Muscle of back (tissue), 13 donors: ENCODE measurements at places on chromosomes 7 and 10. TPM values are rescaled to one million over a fixed set of nuclear protein-coding genes. Genes with fewer than 3 reads are reported as not detected.
A peak's percentile ranks its signal among the peaks of the same experiment; 100 is the strongest.

Gene CAV2
- 55.9 TPM for polyA plus RNA-seq

- DNase-seq = peak; percentile 40
Measured at GRCh38 chr10:82313401-82313800, 438.4 kb downstream of the NRG3 start.

GRCh38 chr10:116470768-116471415 is 43.2 kb downstream of the PNLIPRP3 start:
- DNase-seq = no peak

DNA sequence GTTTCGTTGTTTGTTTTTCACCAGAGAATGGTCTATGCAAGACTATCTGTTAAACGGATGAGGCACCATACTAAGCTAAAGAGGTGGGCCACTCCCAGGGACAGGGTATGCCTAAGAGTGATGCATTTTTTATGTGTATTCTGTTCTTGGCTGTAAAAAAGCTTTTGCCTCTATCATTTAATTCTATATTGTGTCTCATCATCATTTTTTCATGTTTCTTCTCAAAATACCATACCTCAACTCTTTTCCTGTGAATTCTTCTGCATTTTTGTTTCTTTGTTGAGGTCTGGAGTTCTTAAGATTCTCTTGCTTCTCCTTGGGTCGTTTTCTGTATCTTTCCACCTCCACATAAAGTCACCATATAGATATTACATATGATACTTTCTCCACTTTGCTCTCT is 357.4 kb downstream of the GPR158 start:
- DNase-seq = no peak

Gene IGF2BP3
- polyA plus RNA-seq = 35.9 TPM

- no peak for DNase-seq
Measured at GRCh38 chr10:132019366-132019765, 37.6 kb upstream of the BNIP3 start.

Gene LOXL4
- 8.6 TPM for polyA plus RNA-seq

- no peak for DNase-seq
Measured at GRCh38 chr7:8373851-8374250, 59.6 kb upstream of the NXPH1 start.

DNA sequence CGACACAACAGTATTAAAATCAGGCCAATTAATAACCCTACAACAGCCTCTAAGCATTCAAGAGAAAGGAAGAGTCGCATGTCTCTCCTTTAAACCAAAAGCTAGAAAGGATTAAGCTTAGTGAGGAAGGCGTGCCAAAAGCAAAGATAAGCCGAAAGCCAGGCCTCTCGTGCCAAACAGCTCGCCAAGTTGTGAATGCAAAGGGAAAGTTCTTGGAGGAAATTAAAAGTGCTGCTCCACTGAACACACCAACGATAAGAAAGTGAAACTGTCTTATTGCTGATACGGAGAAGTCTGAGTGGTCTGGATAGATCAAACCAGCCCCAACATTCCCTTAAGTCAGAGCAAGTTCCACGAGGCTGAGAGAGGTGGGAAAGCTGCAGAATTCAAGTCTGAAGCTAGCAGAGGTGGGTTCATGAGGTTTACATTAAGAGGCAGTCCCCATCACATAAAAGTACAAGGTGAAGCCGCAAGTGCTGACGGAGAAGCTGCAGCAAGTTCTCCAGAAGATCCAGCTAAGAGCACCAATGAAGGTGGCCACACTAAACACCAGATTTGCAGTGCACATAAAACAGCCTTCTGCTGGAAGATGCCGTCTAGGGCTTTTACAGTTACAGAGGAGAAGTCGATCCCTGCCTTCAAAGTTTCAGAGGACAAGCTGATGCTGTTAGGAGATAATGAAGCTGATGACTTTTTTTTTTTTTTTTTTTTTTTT is 194.8 kb downstream of the MAD1L1 start:
- DNase-seq = peak; percentile 47

GRCh38 chr10:45294681-45295080 is 20.7 kb downstream of the OR13A1 start:
- no peak for DNase-seq

- no peak for DNase-seq
Measured at GRCh38 chr7:63040966-63041610, 957.6 kb upstream of the ZNF722 start.

Gene CFAP58
- 0.33 TPM for polyA plus RNA-seq

GRCh38 chr10:33335551-33335800 is 1.0 kb upstream of the NRP1 start:
- no peak for DNase-seq

DNA sequence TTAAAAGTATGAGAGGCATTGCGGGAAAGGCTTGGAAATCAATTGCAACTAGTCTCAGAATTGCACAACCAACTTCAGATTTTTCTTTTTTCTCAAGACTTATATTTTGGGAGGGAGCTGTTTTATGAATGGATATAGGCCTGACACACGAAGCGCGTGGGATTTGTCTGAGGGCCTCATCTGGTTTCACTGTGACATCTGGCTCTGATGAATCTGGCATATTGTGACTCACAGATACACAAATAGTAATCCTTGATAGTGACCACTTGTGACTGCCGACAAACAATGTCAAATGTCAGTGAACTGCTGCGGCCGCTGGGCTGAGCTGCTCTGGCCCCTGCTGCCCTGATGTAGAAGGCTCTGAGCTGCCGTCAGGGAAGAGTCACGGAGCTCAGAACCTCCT is 655.1 kb downstream of the INHBA start:
- DNase-seq = peak; percentile 30

DNA sequence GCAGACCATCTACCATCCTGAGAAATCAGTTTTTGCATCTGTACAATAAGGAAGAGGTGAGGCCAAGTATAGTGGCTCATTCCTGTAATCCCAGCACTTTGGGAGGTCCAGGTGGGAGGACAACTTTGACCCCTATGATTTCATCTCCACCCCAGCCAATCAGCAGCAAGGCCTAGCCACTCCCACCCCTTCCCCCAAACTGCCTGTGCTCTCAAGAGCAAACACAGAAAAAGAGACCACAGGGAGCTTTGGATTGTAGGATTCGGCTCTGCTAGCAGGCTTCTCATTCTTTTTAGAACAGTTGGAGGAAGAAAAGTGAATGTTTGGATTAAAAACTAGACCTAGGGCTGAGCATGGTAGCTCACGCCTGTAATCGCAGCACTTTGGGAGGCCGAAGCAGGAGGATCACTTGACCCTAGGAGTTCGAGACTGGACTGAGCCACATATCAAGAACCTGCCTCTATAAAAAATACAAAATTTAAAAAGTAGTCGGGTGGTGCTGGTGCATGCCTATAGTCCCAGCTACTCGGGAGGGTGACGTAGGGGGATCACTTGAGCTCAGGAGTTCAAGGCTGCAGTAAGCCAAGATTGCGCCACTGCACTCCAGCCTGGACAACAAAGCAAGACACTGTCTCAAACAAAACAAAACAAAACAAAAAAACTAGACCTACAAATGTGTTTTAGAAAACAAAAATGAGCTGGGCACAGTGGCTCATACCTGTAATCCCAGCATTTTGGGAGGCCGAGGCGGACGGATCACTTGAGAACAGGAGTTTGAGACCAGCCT is 25.1 kb upstream of the PROSER2 start:
- no peak for DNase-seq

GRCh38 chr10:15842556-15843169 is 17.6 kb downstream of the MINDY3 start:
- DNase-seq = no peak

DNA sequence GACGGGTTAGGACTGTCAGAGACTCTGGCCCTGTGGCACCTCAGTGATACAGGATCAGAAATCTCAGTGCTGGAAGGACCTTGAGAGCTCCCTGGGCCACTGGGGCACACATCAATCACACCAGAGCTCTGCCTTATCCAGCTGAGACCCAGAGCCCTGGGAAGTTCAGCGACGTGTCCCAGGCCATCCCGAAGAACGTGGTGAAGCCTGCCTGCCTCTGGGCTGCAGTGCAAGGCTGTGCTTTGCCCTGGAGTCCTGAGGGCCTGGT is 79.8 kb upstream of the MGMT start:
- no peak for DNase-seq

- no peak for DNase-seq
Measured at GRCh38 chr10:70845256-70845655, 29.5 kb downstream of the SGPL1 start.

- no peak for DNase-seq
Measured at GRCh38 chr10:30818010-30818660, 188.6 kb upstream of the LYZL2 start.

DNA sequence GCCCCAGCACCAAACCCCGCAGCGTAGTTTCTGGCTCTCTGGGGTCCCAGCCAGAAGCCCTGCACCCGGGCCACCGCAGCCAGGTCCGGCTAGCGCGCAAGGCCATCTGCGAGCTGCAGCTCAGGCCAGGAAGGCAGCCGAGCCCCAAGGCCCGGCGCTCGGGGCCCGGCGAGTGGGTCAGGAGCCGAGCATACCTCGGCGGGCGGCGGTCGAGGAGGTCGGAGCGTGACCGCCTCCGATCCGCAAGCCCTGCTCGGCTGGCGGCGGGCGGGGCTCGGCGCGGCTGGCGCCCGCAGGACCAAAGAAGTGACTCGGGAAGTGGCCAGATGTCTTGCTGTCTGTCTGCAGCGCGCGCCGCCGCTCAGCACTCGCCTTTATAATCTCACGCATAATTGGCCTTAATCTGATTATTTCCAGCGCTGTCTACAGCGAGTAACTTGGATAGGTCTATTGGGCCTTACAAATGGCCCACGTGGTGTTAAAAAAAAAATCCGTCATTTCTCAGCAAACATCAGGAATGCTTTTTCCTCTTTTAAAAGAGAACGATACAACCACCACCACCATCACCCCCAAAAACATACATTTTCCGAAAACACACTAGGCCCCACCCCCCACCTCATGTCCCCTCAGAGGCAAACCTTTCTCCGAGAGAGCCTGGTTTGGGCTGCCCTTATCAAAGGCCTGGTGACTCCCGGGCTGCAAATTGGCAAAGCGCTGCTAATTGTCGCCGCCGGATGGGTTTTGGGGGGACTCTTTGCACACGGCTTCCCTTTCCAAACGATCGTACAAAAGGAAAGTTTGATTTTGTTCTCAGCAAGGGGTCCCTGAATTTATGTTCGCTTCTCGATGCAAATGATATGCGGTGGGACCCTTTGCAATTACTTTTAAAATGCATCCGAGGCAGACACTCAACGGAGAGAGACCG is at the start of gene DRGX:
Gene DRGX, minus strand, starts transcription at position 349 of the 925 bp plus-strand sequence. CDS start 649 bp downstream, outside the sequence.
- no peak for DNase-seq

DNA sequence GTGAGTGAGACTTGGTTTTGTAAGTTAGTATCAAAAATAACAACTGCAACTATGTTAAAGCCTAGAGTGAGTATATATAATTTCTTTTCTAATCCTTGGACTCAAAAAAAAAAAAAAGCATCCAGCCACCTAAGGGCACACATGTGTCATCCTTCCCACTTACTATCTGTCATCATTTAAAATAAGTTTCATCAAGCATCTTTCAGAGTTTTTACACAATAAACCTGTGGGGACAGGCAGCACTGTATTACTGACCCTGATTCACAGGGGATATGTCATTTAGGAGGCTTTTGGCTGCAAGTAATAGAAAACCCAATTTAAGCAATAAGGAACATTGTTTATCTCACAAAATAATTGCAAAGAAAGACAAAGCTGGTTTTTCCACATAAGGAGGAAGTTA is 32.3 kb upstream of the OSBPL3 start:
- DNase-seq = no peak

Gene AQP1
- polyA plus RNA-seq = 92.1 TPM

DNA sequence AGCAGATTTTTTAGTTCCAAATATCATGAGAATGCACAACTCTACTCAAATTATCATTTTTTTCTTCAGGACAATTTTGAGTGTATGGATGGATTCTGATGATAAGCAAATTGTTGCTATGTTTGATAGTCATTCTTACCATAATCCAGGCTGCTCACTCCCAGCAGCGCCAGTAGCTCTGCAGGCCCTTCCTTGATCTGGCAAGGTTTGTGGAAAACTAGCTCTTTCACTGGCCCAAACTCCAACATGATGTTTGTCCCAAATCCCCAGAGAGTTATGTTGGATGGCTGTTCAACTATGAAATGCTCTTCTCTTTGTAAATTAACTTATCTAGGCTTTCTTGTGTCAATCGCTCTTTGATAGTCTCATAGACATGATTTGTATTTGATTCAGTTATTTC is 933.7 kb downstream of the DNAJB9 start:
- no peak for DNase-seq

- DNase-seq = peak; percentile 79
Measured at GRCh38 chr10:13973742-13974141, 357.0 kb downstream of the FRMD4A start.

Gene KLLN
- polyA plus RNA-seq = 0.27 TPM

DNA sequence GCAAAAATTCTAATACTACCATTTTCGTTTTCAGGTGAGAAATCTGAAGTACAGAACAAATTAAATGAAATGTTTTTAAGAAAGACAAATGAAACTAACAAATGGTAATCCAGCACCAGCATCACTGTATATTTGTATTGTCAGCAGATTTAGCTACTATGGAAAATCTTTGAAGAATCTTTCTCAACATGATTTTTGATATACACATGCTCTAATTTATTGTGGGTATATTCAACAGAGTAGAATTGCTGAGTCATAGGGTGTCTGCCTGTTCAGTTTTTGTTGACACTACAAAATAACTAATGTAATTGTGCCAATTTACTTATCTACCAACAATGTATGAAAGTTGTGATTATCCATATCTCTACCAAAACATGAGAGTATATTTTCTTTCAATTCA is 437.6 kb downstream of the PCDH15 start:
- no peak for DNase-seq

DNA sequence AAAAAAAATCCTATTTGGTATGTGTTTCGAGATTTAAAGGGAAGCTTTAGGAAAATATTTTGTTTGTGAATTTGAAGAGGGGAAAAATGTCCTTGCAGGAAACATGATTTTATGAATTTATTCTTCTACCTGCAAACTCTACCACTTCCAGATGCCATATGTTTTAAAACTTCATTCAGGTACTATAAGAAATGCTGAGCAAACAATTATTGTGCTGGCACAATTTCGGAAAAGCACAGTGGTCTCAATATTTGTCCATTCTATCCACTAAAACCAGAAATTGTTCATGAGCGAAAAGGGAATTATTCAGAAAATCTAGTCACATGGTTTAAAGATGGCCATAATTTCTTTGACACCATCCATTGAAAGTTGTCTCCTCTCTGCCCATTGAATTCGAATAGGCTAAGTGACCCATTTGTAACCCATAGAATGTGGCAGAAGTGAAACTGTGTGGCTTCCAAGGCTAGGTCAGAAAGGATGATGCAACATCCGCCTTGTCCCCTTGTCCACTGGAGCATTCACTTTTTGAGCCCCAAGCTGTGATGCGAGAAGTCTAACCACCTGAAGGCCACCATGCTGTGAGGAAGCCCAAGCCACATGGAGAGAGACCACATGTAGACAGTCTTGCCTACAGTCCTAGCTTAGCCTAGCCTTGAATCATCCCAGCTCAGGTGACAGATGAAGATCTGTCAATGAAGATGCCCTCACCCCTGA is 189.8 kb upstream of the PRKCQ start:
- DNase-seq = no peak

- no peak for DNase-seq
Measured at GRCh38 chr10:79457256-79457785, 11.9 kb upstream of the ZCCHC24 start.
